Astrocyte of the cerebellum (primary cell): ENCODE measurements at places on chromosomes 4 and X.

DNA sequence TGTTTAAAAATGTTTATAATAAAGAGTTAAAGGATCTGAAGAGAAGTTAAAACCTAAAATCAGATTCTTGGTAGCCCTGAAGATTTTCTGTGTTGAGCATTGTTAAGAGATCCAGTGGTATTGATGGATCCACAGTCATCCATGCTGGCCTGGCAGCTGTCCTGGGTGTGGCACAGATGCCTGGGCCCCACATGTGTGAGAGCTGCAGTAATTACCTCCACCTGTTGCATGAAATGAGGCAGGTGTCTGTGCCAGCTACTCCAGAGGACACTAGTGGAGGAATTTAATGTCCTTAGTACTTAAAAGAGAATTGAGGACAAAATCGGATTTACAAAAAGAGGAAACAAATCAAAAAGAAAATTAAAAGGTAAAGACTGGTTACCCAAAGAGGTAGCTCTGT lies 44.0 kb downstream of the MGST2 start:
- no peak for DNase-seq

DNA sequence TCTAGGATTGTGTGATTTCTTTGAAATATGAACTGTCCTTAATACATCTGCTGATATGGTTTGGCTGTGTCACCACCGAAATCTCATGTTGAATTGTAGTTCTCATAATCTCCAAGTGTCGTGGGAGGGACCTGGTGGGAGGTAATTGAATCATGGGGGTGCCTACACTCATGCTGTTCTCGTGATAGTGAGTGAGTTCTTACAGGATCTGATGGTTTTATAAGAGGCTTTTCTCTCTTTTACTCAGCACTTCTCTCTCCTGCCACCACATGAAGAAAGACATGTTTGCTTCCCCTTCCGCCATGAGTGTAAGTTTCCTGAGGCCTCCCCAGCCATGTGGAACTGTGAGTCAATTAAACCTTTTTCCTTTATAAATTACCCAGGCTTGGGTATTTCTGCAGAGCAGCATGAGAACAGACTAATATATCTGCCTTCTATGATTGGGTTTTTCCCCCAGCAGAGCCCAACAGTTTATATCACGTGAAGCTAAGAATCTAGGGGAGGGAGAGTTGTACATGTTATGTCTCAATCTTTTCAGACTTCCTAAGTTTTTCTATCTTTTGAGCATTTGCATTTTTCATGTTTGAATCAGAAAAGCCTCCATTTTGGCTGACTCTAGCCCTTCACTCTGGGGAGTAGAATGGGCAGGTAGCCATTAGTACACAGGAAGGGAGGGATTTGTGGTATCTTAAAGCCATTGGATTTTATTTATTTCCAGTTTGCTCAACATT lies 58.9 kb downstream of the PLAC1 start:
- peak; percentile 13 for DNase-seq

DNA sequence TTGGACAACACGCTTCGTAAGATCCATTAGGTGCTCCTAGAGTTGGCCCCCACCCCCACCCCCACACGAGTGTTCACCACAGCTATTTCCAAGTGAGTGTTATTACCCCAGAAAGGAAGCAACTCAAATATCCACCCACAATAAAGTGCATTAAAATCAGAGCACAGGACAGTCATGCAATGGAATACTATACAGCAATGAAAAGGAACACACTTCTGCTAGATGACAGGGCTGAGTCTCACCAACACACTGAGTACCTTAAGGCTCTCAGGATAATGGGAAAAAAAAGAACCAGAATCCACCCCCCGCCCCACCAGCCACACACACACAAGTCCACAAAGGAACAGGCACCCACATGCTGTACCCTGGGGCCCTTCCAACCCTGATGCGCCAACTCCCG lies 21.0 kb downstream of the LRPAP1 start:
- DNase-seq: no peak

DNA sequence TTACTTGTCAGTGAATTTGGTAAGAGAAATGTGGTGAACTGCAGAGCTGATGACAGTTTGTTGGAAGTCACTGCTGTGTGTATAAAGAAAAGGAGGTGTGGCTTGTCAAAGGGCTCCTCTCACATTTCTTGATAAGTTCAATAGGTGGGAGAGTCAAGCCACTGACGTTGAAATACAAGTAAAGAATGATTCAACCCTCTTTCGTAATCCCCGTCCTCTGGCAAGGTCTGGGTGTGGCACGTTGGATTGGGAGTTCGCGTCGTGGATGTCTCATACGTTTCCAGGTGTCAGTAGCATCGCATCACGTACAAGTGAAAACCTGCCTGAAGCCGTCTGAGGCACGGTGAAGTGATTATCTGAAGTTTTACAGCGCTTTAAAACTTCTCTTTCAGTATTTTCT lies 76.4 kb downstream of the EGF start:
- no peak for DNase-seq

DNA sequence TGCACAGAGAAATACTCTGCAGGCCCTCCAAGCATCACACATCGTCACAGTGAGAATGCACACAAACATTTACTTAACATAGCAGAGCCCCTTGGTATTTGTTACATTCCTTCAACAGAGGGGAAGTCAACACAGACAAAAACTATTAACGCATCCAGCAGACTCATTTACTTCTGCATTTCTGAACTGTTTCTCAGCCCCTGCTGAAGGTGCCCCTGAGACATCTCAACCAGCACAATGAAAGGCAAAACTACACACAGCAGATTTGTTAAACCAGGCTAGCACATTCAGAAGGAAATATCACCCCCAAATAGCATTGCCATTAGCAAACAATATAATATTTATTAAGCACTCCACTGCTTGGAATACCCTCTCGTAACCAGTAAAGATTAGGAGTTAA lies 367.0 kb downstream of the RAB28 start:
- no peak for DNase-seq

- no peak for DNase-seq
Measured at GRCh38 chrX:12405306-12405705, 267.0 kb downstream of the FRMPD4 start.

DNA sequence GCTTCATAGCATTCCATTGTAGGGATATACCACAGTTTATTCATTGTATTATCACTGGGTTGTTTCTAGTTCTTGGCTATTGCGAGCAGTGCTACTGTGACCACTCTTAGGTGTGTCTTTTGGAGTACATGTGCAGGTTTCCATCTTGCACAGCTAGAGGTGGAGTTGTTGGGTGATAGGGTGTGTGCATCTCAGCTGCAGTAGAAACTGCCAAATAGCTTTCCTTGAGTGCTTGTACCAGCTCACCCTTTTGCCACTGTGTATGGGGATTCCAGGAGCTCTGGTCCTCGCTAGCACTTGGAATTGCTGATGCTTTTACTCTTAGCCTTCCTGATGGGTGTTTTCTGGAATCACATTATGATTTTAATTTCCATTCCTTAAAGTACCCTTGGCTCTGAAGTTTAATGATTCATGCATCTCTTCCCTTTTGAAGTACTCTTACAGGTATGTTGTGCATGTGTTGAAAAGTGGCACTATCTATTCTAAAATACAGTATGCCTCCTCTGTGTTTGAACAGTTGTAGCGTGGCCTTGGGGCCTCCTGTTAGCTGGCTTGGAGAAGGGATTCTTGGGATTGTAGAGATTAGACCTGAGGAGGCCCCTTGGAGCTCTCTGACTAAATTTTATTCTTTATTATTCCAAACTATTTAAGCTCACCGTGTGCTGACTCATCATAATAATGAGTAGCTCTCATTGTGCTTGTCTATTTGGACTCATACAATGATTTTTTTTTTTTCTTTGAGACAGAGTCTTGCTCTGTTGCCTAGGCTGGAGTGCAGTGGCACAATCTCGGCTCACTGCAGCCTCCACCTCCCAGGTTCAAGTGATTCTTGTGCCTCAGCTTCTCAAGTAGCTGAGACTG lies 38.4 kb downstream of the HTT start:
- no peak for DNase-seq

DNA sequence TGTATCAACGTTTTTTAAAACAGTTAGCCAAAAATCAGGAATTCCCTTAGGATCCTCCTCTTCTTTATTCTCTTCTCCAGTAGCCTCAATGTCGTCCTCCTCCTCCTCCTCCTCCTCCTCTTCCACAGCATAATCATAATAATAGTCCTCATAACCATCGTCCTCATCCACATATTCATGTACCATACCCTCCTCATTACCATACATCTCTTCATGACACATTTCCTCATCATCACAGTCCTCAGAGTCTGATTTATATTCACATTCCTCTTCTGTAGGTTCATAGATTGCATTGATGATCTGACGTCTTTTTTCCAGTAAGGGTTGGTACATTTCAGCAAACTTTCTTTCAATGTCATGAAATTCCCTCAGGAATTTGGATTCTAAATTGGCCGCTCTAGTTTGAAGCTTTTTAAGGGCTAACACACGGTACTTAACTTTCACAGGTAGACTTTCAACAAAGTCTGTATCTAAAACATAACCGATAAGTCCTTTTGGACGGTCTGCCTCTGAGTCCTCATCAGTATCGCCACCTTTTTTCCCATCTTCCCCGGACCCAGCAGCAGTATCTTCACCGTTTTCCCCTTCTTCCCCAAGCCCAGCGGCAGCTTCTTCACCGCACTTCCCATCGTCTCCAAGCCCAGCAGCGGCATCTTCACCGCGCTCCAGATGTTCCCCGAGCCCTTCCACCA lies 771 bp downstream of the NAP1L2 start:
- DNase-seq: no peak

DNA sequence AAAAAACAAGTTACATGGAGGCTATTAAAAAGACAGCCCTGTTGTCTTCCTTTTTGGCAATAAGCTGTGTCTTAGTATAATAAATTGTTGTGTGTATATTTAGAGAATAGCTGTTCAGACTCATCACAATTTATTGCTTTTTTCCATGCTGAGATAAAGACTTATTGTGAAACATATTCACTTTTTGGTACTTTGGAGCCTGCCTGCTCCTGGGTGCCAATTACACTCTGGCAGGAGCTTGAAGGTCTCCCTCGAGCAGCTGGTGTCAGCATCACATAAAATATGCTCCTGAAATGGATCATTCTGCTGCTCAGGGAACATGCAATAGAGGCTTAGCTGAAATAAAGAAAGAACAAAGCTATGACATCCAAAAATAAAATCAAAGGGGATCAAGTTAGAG lies 211.6 kb upstream of the DKK2 start:
- DNase-seq: no peak

- peak; percentile 100 for DNase-seq
Measured at GRCh38 chr4:173252024-173252935, 81.9 kb downstream of the HMGB2 start.

DNA sequence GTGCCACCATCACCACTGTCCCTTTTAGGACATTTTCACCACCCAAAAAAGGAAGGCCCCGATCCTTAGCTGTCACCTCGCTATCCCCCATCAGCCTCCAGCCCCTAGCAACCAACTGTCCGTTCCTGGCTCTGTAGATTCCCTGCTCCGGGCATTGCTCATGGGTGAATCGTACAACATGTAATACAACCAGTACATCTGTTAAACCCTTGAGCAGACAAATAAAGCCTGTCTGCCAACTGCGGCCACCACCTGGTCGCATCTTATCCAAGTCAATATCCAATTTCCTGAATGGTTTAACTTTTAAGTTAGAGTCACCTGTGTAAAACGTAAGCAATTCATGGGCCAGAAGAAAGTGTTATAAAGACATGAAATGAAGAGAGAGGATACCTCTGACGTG lies 251.9 kb downstream of the AFAP1 start:
- no peak for DNase-seq

DNA sequence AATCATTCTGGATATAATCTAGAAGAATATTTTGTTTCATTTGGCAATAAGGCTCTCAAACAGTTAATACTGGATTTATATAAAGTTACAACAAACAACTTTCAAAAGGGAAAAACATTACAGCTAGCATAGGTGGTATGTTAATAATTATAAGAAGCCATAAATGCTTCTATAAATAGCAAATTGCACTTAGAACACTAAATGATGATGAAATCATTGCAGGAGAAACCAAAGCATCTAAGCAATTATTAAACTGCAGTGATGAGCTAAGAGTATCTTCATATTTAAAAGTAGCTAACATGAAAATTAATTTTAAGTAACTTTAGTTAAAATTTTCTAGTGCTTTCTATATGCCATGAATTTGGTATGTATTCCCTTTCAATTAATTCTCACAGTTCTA lies 189.5 kb downstream of the CENPC start:
- DNase-seq: no peak

DNA sequence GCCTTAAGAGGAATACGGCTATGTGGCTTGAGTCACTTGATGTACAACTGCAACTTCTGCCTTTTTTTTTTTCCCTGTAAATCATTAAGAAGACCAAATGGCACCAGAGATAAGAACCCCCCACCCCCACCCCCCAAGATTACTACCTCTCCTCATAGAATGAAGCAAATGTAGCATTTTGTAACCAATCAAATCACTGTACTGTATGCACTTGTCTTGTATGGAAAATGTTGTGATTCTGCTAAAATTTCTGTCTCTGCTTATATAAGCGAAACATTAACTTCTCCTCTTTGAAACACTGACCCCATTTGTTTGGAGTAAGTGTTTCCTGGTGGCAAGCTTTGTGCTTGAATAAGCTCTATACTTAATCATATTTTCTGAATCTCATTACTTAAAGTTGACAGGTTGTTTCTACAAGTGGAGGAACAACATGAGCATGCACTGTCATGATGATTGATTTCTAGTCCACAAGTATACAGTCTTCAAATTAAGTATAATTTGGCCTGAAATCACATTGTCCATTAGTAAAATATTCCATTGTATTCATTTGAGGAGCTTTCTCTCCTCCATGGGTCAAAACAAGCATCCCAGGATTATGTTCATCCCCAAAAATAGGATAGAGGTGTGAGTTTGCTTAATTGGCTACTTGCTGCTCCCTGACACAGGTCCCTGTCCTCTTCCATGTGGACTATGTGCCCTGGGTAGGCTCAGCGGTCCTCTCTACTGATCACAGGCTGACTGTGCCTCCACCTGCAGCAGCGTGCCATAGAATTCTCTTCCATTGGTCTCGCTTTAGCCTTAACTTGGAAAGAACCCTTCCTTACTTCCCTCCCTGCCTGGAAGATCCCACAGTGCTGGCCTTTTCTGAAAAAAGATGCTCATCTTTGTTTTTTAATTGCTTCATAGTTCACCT lies 104.0 kb upstream of the BMP2K start:
- no peak for DNase-seq

DNA sequence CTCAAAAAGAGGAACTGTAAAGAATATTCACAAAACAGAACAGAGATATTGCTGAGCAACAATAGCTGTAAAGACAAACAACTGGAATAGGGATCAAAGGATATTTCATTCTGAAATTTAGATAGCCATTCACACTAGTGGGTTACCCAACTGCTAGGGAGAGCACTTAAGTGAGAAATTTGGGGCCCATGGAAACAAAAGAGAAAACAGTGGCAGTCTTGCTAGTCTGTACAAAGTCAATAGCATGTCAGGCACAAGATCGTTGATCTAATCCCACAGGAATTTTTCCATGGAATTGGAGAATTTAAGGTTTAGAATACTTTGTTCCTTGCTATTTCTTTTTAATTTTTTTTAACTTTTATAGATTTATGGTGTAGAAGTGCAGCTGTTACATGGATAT lies 467.0 kb downstream of the PCDH18 start:
- peak; percentile 39 for DNase-seq

GRCh38 chrX:94560930-94561329 lies 886.9 kb downstream of the FAM133A start:
- DNase-seq: no peak
